ENCODE measurements at places on chromosomes 5 and 9.

GRCh38 chr5:58854441-58854840 is 271.6 kb downstream of the RAB3C start:
- no peak for DNase-seq

- no peak for DNase-seq
Measured at GRCh38 chr5:142976861-142977260, 206.7 kb downstream of the ARHGAP26 start.

DNA sequence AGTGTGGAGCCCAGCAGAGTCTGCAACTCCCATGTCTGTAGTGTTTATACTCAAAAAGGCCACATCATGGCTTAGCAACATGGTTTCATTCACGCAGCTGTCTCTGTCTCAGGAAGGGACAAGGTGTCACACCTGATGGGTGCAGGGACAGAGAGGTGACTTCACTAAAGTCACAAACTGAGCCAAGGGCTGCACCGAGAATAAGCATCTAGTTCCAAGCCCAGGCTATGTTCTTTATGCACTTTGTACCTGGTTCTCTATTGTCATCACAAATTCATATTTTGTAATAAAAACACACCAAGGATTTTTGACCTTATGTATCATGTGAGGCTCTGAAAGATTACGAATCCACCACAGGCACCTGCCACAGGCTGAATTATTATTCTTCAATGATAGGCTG is 64.9 kb upstream of the STK32A start:
- no peak for DNase-seq

DNA sequence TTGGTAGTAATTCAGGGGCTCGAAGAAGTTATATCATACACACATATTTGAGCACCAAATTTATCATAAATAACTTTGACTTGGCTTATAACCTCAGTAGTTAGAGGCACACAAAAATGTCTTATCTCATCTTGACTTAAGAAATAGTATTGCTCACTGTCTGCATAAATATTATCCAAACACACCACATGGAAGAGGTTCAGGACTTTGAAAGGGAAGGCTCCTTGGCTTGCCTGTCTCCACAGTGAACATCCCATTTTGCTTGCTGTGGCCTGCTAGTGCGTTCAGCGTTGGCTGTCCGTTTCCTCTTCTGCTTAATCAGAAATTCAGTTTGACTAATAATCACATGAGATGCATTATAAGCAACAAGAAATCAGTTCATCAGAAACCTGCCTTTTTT is 13.9 kb downstream of the GRXCR2 start:
- DNase-seq, result no peak

DNA sequence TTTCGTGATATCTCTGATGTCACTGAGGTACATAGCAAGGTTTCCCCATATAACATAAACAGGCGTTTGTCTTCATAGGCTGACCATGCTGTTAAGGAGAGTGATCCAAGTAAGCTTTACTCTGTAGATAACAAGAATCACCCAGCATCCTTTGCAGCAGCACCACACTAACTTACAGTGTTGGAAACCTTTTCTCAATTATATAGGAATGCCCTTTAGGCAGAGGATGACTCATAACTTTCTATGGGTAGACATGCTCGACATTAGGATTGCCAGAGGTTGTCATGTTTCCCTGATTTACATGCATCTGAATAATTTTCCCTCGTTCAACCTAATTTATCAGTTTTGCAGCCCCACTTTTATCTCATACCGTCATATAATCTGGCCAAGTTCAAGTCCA is 870.0 kb upstream of the CDH9 start:
- peak; percentile 76 for DNase-seq

DNA sequence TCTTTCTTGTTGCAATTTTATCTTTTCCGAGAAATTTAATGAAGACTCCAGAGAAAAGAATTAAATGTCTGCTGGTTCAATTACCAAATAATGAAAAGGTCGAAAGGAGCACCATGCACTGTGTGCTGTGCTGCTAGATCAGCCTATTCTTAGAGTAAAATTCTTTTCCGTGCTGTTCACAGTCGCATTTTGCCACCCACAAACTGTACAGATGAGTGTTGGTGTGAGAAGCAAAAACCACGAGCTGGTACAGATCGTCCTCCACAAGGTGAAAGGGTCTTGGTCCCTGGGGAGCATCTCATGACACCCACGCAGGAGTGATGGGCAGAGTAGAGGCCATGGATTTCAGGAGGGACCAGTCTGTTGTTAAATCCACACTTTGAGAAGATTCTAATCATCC is 143.8 kb upstream of the PUM3 start:
- DNase-seq, result no peak

GRCh38 chr5:93794954-93795353 is 53.6 kb upstream of the POU5F2 start:
- no peak for DNase-seq

- DNase-seq, result peak; percentile 62
Measured at GRCh38 chr9:129542741-129543140, 78.2 kb downstream of the C9orf50 start.

- no peak for DNase-seq
Measured at GRCh38 chr5:173499471-173500212, 116.8 kb downstream of the BOD1 start.

- no peak for DNase-seq
Measured at GRCh38 chr9:698954-699353, 142.5 kb upstream of the DMRT1 start.

GRCh38 chr5:114055318-114056184 is 306.3 kb upstream of the KCNN2 start:
- no peak for DNase-seq

DNA sequence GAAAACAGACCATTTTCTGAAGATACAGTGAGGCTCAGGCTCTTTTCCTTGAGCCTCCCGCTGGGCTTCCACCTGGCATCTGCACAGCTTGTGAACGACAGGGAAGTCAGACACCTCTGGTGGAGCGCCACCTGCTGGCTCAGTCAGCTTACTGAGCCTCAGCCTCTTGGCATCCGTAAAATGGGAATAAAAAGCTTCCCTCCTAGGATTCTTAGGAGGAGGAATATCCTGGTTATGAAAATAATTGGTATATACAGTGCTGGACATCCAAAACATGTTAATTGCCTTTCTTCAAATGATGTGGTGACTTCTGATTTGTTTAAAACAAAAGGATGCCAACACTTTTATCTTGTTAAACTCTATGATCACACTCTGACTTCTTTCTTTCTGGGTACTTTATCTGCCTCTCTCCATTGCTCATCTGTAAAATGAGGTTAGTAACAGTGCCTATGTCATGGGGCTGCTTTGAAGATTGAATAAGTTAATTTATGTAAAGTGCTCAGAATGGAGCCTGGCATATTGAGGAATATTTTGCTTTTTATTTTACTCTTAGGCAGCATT is 67.5 kb downstream of the MAMDC2 start:
- no peak for DNase-seq

DNA sequence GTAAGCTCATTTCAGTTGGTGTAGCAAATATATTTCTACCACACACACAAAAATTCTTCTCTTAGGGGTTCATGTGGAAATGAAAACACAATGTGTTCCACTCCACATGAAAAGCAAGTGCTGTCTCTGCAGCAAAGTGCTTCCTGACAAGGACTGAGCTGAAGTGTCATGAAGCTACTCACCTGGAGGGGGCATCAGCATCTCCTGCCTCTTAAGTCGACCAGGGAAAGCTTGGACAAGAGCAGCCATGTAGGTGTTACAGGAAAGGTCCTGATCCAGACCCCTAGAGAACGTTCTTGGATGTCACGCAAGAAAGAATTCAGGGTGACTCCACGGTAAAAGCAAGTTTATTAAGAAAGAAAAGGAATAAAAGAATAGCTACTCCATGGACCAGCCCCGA is 62.8 kb downstream of the SV2C start:
- DNase-seq, result no peak

DNA sequence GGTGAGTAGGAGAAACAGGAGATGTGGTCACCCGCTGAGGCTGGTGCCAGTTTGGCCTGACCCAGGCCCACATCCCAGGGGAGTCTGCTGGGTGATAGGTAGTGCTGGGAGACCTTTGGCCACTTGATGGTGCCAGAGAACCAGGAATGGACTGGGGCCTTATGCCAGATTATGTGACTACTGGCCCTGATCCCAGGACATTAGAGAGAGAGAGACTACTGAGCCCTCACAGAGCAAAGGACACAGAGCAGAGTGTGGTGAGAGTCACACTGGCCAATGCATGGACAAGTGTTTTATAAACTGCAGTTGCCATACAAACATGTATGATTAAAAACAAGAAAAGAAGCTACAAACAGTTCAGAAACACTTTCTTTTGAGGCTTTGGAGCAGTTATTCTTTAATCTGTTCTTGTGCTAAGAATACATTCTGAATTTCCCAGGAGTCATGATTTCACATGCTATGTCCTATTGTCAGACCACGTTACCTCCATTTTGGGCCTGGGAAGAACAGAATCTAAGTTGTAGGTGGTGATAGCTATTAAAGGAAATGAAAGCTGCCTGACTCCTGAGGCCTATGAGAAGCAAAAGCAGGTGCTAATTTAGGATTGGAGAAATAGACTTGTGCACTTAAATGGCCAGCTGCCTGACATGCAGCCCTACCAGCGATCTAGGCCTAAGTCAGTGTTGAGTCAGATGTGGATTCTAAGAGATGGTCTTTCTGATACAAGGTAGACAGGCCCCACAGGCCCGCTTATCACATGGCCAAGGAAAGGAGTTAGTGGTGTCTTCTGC is 32.6 kb upstream of the TMOD1 start:
- DNase-seq, result no peak

DNA sequence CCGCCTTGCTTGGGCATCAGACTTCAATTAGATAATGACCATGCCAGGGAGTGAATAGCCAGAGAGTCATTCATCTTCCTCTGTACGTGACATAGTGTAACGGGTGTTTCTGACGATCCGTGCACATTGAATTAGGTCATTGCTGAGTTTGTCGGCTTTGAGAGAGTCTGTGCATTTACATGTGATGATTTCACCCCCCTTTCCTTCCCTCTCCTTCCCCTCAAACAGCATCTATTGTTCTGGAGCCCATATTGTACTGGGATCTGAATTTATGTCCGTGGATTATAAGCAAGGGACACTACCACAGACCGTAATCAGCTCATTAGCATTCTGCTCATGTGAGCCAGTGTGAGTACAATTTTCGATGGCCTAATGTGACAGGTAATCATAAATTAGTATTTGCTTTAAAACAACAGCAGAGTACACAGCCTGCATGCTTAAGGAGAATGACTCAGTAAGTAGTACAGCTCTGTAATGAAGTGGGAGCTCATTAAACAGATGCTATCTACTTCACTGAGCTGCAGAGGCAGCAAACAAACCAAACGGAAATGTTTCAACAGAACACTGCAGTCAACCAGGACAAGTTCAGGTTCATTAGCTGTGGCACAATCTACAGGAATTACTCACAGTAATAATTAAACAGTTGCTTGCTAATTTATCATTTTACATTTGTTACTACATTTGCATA is 302.1 kb downstream of the CSNK1G3 start:
- DNase-seq, result no peak

DNA sequence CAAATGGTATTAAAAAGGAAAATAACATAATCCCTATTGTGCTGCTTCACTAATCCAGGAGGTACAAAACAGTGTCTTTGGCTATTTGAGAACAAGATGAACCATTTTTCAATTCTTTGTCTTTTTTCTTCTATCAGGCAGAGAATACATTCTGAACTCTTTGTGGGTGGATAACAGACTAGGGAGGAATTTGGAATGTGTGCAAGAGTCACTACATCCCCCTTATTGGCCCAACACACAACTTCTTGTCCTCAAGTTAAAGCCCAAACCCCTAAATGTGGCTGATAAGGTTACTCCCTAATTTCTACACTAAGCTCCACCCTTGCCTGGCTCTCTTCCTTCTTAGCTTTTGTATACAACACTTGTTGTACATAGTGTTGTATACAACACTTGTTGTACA is 342.7 kb upstream of the RFX3 start:
- DNase-seq, result no peak

DNA sequence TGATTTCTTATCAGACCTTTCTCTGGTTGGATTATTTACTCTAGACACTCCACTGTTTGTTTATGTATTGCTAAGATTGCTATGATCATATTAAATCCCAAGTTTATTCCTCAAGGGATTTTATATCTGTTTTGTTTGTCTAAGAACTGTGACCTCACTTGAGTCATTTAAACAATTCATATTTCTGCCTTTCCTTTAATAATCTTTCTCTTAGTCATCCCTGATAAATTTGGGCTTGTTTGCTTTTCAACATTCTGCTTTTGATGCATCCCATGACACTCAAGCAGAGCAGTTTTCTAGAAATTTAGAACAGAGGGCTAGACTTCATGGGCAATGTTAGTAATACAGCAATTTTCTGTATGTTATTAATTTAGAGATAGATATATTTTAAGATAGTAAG is 231.6 kb upstream of the TNC start:
- no peak for DNase-seq

DNA sequence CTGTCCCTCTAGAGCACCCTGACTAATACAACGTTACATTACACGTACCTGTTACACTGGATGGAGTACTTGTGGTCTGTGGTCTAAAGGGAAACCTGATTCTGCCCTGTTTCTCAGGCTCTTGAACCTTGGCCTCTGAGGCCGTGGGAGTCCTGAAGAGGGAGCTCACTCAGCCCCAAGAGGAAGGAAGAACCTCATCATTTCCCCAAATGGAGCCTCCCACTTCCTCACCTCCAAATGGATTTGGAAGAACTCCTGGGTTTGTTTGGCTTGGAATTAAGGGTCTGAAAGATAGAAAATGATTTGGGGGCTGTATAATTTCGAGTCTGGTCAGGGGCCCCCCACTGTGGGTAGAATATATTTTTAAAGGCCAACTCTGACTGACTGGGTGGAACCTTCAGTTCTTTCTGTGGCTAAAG is 200.2 kb downstream of the SEMA6A start:
- DNase-seq, result no peak

DNA sequence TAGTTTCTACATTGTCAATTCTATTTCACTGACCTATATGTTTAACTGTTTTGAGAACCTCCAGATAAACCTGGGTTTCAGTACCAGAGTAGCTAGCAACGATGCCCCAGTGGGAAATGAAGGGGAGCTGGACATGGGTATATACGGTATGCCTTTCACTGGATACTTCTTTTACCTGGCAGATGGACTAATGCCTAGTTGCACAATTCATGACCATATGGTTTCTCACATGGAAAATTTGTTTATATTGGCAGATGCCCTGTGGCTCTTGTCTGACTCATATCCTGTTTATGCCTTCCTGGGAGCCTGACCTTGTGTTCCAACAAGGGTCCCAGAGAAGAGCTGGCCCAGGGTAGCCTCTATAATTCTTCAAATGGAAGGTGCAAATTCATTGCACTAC is 144.1 kb downstream of the MAT2B start:
- DNase-seq, result peak; percentile 68

DNA sequence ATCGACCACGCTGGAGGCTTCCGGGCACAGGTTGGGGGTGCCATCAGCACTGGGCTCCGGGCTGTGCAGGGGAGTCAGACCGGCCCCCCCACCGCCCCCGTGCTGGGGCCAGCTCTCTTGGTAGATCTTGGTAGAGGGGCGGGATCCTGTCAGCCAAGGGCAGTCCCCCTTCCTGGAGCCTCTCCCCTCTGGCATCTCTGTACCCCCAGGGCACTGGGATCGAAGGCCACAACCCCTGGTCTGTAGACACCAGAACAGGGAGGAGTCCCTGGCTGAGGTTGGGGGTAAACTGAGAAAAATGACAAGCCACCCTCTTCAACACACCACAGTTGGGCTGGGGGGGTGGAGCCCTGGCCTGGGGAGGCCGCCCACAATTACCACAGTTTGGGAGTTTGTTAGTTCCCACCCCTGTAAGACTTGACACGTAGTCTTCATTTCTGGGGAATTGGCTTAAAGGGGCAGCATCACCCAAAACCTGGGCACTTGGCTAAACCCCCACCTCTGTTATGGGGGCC is 882 bp downstream of the CERCAM start:
- no peak for DNase-seq

- DNase-seq, result no peak
Measured at GRCh38 chr5:38249812-38250211, 8.5 kb upstream of the EGFLAM start.

Measured in foreskin keratinocyte (primary cell).